HepG2 (cell line): ENCODE measurements at places on chromosomes 4 and X. TPM values are rescaled to one million over a fixed set of nuclear protein-coding genes. Genes with fewer than 3 reads are reported as not detected.

Gene SOWAHB
- polyA plus RNA-seq: 0.12 and 0.24 TPM in 2 replicates

Gene RHOXF1
- not detected in 2 replicates for polyA plus RNA-seq

Gene UGT2A1
- not detected in 2 replicates for polyA plus RNA-seq

Gene GLOD5
- 1.3 and 1.5 TPM in 2 replicates for polyA plus RNA-seq

Gene PAGE4
- polyA plus RNA-seq: 0.35 TPM in 1 of 2 replicates, not detected in the other

- no peak for DNase-seq
Observed at GRCh38 chr4:142265946-142266345, 580.2 kb downstream of the INPP4B start.

- no peak for DNase-seq
Observed at GRCh38 chr4:76156635-76157034, 8.4 kb upstream of the NUP54 start.

- DNase-seq: no peak
Observed at GRCh38 chrX:1525583-1526355, 11.2 kb downstream of the P2RY8 start.

DNA sequence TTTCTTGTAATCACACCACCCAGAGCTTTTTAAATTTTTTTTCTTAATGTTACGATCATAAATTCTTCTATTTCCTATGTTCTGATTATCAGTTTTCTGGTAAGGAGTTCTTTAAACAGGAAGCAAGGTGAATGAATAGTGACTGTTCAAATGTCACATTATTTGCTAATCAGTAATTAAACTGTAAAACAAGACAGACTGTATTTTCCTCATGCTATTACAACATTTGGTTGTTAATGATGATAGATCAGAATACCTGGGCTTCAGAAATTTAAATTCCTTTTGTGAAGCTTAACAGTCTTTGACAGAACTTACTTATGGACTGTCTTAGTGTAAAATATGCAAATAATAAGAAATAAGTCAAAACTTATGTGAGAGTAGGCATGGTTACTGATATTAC is 41.4 kb downstream of the CLCN3 start:
- DNase-seq: no peak

DNA sequence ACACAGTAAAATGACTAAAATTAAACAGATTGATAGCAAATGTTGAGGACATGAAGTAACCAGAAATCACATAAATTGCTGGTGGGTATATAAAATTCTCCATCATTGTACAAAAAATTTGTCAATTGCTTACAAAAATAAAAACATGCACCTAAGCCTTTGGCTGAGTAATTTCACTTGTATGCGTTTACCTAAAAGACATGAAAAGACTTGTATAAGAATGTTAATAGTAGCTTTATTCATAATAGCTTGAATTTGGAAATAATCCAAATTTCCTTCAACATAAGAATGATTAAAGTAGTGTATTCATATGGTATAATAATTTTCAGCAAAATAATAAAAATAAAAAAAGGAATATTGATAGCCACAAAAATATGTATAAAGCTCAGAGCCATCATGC is 37.7 kb downstream of the PDHA2 start:
- no peak for DNase-seq

DNA sequence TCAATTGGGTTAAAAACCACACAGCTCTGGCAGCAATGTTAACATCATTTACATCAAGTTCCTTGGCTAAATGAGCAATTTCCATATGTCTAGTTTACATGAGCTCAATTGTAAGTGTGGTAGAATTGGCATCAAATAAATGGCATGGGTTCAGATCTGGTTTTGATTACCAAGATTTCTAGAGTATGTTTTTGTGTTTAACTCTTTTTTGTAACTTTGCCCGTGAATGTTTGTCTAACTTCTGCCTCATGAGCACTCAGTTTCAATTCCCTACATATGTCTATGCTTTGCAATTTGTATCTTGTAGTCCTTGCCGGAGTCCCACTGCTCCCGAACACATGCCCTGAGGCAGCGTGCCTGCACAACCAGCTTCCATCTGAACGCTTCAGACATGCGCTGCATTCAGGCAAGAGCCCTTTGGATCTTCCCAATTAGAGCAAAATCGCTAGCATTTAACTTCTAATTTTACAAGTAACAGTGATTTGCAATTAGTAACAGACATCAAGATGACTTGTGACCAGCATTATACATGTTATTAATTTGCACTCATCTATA is 644.4 kb downstream of the TRIML1 start:
- no peak for DNase-seq

DNA sequence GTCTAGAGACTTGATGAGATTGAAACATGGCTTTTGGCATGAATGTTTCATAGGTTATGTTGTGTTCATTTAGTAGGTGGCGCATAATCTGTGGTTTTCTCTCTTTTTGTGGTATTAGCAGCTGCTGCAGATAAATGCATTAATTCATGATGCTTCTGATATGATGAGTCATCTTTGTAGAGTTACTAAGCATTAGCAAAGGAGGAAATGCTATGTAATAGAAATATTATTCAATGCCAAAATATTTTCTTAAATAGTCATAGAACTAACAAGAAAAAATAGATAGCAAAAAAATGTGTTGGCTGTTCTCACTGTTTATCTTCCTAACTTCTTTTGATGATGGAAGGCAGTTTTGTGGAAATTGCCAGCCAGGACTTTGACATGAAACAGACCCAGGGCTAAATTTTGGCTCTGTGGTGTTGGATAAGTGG is 3.6 kb downstream of the ZXDB start:
- no peak for DNase-seq

DNA sequence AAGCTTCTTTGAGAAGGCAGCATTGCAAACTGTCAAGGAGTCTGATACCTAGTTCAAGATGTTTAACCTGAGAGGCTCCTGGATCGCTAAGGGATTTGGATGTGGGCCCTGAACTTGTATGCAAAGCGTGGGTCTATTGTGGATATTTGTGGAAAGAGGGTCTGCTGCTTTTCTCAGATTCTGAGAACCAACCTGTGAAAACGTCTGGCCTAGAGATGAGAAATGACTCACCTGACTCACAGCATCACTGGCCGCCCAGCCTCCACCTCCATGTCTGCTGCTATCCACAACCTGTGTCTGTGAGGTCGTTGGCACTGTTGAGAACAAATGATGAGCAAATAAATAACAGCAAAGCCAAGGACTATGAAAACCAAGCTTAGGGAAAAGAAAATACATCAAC is 33.3 kb upstream of the PROM1 start:
- no peak for DNase-seq
